ENCODE measurements at places on chromosomes 6 and 20.

DNA sequence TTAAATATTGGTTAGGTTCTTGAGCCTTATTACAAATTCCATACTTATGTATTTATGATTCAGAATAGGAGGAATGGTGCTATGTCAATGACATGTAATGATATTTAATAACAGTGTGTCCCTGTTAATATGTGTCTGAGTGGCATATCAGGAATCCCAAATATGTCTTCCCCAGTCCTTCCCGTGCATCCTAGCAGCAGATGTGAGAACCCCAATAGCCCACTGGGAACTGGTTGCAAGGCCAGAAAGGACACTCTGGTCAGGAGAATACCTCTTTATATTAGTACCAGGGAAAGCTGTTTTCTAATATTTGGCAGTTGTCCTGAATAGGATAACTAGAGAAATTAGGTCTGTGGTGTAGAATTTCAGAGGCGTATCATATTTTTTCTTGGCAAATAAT lies 159.1 kb upstream of the PDE7B start:
- ATAC-seq: no peak

- ATAC-seq: no peak
Measured at GRCh38 chr6:42424906-42425474, 26.7 kb downstream of the TRERF1 start.

DNA sequence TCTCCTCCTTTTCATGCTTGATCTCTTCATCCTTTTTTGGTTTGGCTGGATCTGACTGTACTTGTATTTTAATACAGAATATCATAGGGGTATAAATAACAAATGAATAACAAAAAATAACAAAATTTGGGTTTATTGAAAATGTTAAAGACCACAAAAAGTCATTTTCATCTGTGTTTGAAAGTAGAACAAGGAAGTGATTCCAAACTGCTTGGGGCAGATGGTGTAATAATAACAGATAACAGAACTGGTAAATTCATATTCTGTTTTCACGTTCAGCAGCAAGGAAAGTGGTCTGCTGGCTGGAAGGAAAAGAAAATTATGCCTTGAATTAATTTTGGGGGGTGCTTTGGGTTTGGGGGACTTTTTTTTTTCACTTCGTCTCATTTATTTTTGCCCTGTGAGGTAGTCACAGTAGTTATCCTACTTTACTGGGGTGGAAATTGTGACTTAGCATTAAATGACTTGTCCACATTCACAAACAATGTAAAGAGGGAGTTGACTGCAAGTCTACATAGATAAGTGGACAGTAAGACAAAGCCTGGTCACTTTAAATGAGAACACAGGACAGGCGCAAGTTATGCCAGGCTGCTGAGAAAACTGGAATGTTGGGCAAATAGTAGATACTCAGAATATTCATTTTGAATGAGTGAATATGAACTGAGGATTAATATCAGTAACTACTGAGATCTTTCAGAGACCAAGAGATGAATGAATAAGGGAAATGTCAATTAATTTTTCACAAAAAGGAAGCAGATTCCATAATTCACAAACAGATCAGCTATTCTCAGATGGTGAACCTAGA lies 193.9 kb upstream of the CITED2 start:
- no peak for ATAC-seq

GRCh38 chr20:61951695-61952533 lies 113.8 kb downstream of the TAF4 start:
- peak; percentile 80 for ATAC-seq

GRCh38 chr6:40330301-40330721 lies 256.9 kb downstream of the LRFN2 start:
- peak; percentile 32 for ATAC-seq

GRCh38 chr20:14845199-14846160 lies 508.1 kb upstream of the FLRT3 start:
- no peak for ATAC-seq

DNA sequence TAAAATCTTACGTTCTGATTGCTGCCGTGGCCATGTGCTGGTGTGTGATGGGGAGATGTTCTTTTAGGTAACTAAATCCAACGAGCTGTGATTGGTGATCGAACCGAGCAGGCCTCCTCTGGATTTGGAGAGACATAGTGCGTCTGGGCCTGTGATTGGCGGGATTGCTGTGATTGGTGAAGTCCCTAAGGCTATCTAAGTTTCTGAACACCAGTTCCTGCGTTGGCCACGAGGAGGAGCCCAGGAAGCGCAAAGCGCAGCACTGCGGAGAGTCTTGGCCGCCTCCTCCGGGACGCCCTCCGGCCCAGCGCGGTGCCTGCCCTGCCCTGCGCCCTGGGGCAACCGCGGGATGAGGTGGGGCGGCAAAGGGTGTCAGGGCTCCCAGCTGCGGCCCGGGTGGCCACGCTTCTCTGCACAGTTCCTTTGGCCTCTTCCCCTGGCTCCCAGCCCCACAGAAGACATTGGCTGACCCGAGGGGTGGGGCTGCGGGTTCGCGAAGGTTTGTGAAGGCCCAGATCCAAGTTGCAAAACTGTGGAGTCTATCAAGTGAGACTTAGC lies 33.0 kb downstream of the HNF4A start:
- peak; percentile 95 for ATAC-seq

DNA sequence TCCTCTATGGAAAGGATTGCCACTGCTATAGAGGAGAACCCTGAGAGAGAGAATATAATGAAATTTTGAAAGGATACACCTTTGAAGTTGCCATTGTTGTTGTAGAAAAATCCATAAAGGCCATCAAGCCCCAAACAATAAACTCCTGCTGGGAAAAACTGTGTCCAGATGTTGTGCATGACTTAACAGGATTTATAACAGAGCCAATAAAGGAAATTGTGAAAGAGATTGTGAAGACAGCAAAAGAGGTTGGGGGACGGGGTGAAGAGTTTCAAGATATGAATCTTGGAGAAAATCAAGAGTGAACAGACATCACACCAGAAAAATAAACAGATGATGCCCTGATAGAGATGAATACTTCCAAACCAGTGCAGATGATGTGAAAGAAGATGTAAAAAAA lies 396.4 kb downstream of the BCKDHB start:
- ATAC-seq: no peak

GRCh38 chr6:132907914-132908313 lies 93.5 kb downstream of the RPS12 start:
- ATAC-seq: no peak

DNA sequence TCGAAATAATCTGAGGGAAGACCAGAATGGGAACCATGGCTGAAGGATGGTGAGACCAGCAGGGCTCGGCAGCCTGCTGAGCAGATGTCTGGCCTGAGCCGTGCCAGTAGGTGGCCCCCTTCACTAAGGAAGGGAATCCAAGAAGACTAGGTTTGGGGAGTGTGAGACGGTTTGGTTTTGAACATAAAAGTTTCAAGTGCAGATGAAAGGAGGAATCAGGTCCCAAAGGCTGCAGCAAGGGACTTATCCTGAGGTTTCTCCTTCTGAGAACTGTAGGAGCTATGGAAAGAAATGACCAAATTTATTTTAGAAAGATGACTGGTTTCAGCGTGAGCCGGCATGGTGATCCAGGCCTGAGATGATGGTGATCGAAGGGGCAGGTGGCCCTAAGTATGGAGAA lies 4.6 kb upstream of the OSER1 start:
- no peak for ATAC-seq

Data from motor neuron (in vitro differentiated cells).